Right atrium auricular region (tissue), 2 donors: ENCODE measurements at places on chromosomes 7 and 10. TPM values are rescaled to one million over a fixed set of nuclear protein-coding genes. Genes with fewer than 3 reads are reported as not detected.

SPDYE2 gene
- not detected for total RNA-seq

CEP41 gene
- total RNA-seq, result 5.5 TPM

DNA sequence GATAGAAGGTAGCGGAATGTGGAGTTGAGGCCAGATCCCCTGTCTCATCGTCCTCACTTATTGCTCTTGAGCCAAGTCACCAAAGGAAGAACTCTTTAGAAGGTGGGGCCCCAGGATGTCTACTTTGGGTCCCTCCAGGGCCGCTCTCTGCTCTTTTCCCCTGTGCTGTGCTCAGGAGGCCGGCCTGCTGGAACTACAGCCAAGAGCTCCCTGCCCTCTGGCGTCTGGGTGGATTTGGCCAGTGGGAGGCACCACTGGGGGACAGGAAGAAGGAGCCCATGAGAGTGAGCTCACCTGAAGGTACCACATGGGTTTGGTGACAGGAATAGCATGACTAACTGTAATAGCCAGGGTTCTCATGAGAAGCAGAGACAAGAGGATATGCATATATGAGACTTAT, 97.7 kb upstream of the FAM180A start:
- no peak for DNase-seq

MMD2 gene
- total RNA-seq, result not detected

- DNase-seq, result no peak
These were observed 7.6 kb upstream of the SLC18A3 start for GRCh38 chr10:49602380-49603023.

DNA sequence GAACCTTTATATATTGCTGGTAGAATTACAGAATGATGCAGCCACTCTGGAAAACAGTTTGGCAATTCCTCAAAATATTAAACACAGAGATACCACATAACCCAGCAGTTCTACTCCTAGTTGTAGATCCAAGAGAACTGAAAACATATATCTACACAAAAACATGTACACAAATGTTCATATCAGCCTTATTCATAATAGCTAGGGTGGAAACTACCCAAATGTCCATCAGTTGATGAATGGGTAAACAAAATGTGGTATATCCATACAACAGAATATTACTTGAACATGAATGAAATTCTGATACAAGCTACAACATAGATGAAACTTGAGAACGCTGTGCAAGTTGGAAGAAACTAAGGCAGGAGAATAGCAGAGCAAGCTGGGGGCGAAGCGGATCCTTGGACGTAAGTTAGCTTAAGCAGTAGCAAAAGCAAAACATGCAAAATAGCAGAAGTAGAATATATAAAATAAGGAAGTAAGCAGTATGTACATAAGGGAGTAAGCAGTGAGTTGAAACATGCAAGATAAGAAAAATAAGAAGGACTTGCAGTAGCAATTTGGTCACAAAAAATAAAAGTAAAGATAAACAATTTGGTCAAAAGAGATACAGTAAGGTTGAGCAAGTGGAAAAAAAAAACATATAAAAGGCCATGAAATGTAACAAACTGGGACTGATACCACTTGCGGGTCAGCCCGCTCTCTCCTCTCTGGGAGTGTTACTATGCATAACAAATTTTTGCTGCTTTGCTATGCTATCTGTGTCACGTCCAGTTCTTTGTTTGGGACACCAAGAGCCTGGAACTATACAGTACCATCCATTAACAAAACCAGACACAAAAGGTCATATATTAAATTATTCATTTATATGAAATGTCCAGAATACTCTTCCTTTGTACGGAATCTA, 18.0 kb upstream of the HILPDA start:
- no peak for DNase-seq

- DNase-seq, result no peak
These were observed 256.8 kb upstream of the FZD8 start for GRCh38 chr10:35898716-35899440.

DNA sequence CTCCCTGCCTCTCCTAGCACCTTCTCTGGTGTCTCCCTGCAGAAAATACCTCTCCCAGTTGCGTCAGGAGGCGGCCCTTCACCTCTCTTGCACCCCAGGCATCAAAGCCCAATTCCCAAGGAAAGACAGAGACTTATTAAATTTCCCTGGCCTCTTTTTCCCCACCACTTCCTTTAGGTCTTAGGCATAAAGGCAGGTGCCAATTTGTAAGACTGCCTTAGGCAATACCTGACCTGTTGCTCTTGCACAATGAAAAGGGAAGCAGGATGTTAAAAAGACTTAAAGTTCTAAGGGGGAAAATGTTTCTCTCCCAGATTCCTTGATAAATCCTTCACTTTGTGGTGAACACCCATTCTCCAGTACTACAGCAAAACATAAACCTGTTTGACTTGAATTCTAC, 186.7 kb downstream of the SLC25A13 start:
- DNase-seq, result no peak

CLCN1 gene
- total RNA-seq, result not detected
